Stimulated activated CD4-positive, alpha-beta T cell treated with anti-CD3 and anti-CD28 coated beads, Interleukin-12 subunit alpha, Interleukin-12 subunit beta, amount 100 ng/mL, for 4 hours (primary cell): ENCODE measurements at places on chromosomes 3 and 15.

GRCh38 chr15:74202452-74203401 is at the start of gene STRA6:
TSS of gene STRA6 (minus strand) at chr15:74202787. CDS start at chr15:74202267, 520 bp downstream.
- DNase-seq, result no peak

DNA sequence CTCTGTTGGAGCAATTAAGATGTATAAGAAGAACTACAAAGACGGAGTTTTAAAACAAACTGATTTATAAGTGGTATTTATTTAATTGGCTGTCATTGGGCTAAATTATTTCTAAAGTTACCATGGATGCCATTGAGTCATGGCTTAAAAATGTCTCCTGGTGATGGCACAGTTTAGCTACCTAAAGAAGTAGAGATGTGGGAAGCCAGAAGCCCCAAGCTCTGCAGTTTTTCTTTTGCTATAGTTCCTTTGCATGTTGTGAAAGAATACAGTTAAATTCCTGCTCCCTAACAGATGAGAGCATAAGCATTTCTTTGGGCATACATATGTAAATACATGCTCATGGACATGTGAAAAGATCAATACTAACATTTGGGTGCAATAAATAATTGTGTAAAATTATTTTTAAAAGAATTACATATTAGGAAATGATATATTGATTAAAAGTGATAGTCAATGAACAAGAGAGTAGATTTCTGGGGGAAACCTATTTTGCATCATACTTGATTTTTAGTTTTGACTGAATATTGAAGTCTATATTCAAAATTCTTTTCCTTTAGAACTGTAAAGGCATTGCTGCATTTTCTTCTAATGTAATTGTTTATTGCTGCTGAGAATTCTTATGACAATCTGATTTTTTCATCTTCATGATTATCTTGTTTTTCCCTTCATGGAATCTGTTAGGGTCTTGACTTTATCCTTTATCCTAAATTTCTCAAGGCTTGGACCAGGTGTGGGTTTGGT is 2.1 kb downstream of the OPA1 start:
- DNase-seq, result no peak

DNA sequence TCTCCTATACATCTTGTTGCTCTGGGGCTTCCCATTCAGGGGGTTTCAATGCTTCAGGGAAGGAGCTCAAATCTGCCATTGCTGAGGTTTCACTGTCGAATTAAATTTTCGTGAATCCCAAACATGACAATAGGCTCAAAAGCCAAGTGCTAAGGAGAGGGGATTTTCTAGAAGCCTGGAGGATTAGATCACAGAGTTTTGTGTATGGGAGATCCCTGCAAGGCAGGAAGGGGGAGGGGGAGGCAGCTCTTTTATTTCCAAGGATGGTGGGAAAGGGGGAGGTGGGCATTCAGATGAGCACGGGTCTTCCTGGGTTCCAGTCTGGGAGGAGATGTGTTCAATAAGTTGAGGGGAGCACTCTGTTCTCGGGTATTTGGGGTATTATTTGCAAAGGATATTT is 69.9 kb upstream of the DLG1 start:
- no peak for DNase-seq

GRCh38 chr3:171965067-171965712 is 74.2 kb upstream of the FNDC3B start:
- DNase-seq, result no peak

DNA sequence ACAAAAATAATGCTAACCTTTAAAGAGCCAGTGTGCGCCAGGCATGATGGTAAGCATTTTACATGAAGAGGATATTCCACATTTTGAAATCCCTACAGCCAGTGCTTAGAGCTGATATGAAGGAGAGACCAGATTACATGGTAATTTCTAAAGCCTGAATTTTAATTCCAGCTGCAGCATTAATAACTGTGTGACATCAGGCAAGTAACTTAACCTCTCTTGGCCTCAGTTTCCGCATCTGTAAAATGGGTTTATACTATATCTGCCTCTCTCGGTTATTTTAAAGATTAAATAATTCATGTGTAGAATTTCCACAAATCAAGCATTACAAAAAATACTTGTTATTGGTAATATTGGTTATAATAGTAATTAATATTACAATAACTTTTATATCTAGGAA is 165.4 kb downstream of the UACA start:
- no peak for DNase-seq

DNA sequence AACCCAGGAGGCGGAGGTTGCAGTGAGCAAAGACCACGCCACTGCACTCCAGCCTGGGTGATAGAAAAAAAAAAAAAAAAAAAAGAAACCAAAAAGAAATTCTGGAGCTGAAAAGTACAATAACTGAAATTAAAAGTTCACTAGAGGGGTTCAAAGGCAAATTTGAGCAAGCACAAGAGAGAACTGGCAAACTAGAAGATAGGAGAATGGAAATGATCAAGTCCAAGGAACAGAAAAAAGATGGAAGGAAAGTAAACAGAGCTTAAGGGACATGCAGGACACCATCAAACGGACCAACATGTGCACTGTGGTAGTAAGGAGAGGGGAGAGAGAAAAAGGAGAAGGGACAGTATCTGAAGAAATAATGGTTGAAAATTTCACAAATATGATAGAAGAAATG is 12.9 kb downstream of the SNX4 start:
- DNase-seq, result no peak

DNA sequence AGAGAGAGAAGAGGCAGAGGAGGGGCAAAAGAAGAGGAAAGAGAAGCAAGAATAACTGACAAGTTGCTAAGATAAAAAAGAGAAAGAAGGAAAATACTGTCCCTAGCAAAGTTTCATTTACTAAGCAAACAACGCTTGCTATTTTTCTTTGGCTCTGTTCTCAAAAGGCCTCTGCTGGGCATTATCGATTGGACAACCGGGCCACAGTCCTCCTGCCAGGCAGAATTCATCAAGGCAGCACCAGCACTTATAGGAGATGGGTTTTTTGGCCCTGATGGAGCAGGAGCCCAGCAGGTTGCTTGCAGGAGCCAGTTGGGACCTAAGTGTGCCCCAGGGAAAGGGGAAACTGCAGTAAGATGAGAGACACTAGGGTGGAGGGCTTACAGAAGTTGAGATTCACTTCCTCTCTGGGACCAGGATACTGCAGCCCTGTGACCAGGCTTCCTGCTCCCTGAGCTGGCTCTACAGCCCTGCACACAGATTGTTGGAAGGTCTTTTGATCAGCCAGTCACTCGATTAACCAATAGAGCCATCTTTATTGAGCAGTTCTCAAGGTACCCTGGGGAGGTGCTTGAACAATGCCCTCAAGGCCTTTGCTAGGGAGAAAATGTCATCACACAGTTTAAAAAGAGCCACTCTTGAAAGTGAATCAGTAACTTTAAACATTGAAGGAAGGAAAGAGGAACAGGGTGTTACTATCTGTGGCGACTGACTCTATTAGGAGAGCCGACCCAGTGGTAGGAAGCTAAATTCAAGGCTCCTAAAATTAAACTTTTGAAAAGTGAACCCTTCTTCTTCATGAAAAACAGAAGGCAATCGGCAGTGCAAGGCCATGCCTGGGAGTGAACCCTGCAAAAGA is 28.8 kb upstream of the GLCE start:
- DNase-seq, result no peak

- no peak for DNase-seq
These were observed 78.2 kb upstream of the STAC start for GRCh38 chr3:36302158-36302509.

- DNase-seq, result no peak
These were observed 17.2 kb downstream of the CHCHD6 start for GRCh38 chr3:126721246-126721645.
